ENCODE measurements at places on chromosomes 12 and 14. TPM values are rescaled to one million over a fixed set of nuclear protein-coding genes. Genes with fewer than 3 reads are reported as not detected.

MYH7 gene
- not detected for total RNA-seq

DNA sequence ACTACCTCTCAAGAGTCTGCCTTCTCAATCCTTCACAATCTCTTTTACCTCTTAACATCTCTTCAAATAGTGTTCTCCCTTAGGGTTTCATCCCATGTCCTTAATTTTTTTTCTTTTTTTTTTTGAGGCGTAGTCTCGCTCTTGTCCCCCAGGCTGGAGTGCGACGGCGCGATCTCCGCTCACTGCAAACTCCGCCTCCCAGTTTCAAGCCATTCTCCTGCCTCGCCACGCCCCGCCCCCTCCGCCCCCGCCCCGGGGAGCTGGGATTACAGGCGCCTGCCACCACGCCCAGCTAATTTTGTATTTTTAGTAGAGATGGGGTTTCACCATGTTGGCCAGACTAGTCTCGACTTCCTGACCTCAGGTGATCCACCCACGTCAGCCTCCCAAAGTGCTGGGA is 7.0 kb upstream of the BCAT1 start:
- H3K36me3 ChIP-seq, result no peaks in the 10 kb centered on the region
- H3K4me3 ChIP-seq, result no peak overlapping the region
- no peak for DNase-seq
- H3K27me3 ChIP-seq, result peaks cover 16% of the 10 kb centered on the region
- no peak overlapping the region for H3K27ac ChIP-seq

DNA sequence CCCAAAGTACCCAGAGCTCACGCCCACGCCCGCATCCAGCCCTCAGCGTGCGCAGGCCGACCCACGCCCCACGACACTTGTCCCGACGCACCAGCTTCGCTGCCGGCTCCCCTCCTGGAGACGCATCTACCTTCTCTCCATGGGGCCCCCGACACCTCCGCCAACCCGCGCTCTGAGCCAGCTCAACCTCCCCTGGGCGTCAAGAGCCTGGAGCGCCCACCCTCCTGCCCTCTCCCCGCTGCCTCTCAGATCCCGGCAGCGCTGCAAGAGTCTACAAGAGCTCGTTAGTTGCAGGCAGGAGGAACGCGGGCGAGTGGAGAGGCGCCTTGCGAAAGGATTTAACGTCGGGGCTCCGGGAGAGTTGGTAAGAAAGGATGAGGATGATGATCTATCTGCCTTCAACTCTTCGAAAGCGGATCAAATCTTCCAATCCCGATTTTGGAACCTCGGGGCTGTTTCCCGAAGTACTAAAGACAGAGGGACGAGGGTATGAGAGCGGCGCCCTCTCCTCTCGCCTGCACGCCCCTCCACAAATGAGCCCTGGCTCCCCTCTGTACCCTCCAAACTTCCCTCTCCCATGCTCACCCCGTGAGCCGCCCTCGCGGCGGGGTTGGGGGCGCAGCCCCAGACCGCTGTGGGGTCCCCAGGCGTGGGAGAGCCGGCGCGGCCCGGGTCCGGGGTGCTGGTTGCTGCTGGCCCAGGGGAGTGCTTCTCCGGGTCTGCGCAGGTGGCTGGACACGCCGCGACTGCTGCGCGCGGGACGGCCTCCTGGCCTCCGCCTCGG is 979 bp downstream of the LTBP2 start:
- H3K27ac ChIP-seq, result no peak overlapping the region
- H3K27me3 ChIP-seq, result peaks cover 54% of the 10 kb centered on the region
- H3K4me1 ChIP-seq, result peaks cover 22% of the 10 kb centered on the region
- peak overlapping the region; percentile 56 for H3K4me3 ChIP-seq

DNA sequence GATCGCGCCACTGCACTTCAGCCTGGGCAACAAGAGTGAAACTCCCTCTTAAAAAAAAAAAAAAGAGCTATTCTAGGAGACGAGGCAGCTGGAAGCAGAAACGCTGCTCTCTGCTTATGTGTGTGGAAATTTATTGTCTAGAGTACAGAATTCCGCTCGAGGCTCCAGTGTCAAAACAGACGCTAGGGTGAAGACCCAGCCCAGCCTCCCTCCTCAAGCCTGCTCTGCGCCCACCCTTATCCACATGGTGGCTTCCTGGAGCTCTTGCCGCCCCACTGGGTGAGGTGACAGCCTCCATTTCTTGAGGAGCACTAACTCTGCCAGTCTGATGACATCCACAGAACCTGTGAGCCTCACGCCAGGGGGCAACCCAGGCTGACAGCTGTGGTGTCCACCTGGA is 49.5 kb upstream of the DLK1 start:
- peaks cover 27% of the 10 kb centered on the region for H3K27me3 ChIP-seq
- no peak overlapping the region for H3K27ac ChIP-seq
- H3K36me3 ChIP-seq, result no peaks in the 10 kb centered on the region
- DNase-seq, result no peak

DNA sequence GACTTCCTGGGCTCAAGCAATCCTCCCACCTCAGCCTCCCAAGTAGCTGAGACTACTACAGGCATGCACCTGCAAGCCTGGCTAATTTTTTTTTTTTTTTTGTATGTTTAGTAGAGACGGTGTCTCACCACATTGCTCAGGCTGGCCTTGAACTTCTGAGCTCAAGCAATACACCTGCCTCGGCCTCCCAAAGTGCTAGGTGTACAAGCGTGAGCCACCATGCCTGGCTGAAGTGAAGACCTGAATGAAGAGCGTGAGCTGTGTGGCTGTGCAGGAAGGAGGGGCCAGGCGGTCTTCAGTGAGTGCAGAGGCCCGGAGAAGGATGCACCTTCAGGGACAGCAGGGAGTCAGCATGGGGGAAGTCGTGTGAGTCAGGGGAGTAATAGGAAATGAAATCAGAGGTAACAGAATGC is 14.9 kb upstream of the NFKBIA start:
- H3K27me3 ChIP-seq, result no peaks in the 10 kb centered on the region
- H3K36me3 ChIP-seq, result no peaks in the 10 kb centered on the region
- H3K4me3 ChIP-seq, result no peak overlapping the region
- H3K4me1 ChIP-seq, result peaks cover 44% of the 10 kb centered on the region
- no peak for DNase-seq
- no peak overlapping the region for H3K27ac ChIP-seq

DNA sequence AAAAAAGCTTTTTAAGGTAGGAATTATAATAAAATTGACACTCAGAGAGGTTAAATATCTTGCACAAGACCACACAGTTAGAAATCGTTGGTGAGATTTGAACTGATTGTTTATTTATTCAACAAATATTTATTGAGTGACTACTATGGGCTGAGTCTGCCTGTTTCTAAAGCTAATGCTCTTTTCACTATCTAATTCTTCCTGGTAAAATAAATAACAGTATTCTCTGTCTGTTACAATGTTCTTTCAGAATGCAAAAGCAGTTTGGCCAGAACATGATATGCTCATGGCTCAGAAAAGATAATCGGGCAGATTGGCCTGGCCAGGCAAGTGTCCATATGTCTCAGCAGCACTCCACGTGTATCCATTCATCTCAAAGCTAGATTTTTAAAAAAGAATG is 82.0 kb downstream of the BTG1 start:
- H3K27me3 ChIP-seq, result no peaks in the 10 kb centered on the region
- H3K4me1 ChIP-seq, result peaks cover 28% of the 10 kb centered on the region
- no peak for DNase-seq
- H3K27ac ChIP-seq, result no peak overlapping the region
- peaks cover 8% of the 10 kb centered on the region for H3K36me3 ChIP-seq

CEBPE gene
- total RNA-seq, result 0.25 TPM

- peaks cover 39% of the 10 kb centered on the region for H3K36me3 ChIP-seq
- peaks cover 69% of the 10 kb centered on the region for H3K4me1 ChIP-seq
- no peak overlapping the region for H3K4me3 ChIP-seq
- peak overlapping the region; percentile 95 for H3K27ac ChIP-seq
- peaks cover 3% of the 10 kb centered on the region for H3K27me3 ChIP-seq
These were observed 40.1 kb downstream of the PTGER2 start for GRCh38 chr14:52354242-52354641.
